ENCODE measurements at places on chromosomes 16 and 17. TPM values are rescaled to one million over a fixed set of nuclear protein-coding genes. Genes with fewer than 3 reads are reported as not detected.

- no peak for DNase-seq
Measured at GRCh38 chr17:76080768-76081287, 1.8 kb downstream of the ZACN start.

- DNase-seq, result no peak
Measured at GRCh38 chr16:83472776-83473501, 334.8 kb upstream of the HSBP1 start.

GRCh38 chr16:66662445-66663194 lies 33.9 kb downstream of the CMTM4 start:
- DNase-seq, result no peak

- no peak for DNase-seq
Measured at GRCh38 chr16:49562228-49562627, 188.6 kb downstream of the C16orf78 start.

PYDC1 gene
- polyA plus RNA-seq, result not detected

ZDHHC1 gene
- polyA plus RNA-seq, result 0.58 TPM
